H1 (cell line): ENCODE measurements at places on chromosomes 13 and 19.

GRCh38 chr13:109212650-109213049 is 573.7 kb downstream of the IRS2 start:
- DNase-seq, result no peak

GRCh38 chr13:71249011-71249410 is 618.0 kb downstream of the DACH1 start:
- no peak for DNase-seq

GRCh38 chr13:31201341-31202031 is 1.7 kb downstream of the B3GLCT start:
- DNase-seq, result no peak

- DNase-seq, result no peak
Measured at GRCh38 chr19:12791345-12792050, at the start of gene JUNB. Gene JUNB, plus strand, starts transcription at chr19:12791486. Its CDS starts 286 bp downstream, at chr19:12791772.

GRCh38 chr13:50629966-50630365 is 213.5 kb downstream of the DLEU7 start:
- no peak for DNase-seq
